ENCODE measurements at places on chromosomes 5 and 9. TPM values are rescaled to one million over a fixed set of nuclear protein-coding genes. Genes with fewer than 3 reads are reported as not detected.

GRCh38 chr5:161803-162110, 29.5 kb upstream of the LRRC14B start:
- DNase-seq = no peak

ABLIM3 gene
- 0.08 TPM for total RNA-seq

DNA sequence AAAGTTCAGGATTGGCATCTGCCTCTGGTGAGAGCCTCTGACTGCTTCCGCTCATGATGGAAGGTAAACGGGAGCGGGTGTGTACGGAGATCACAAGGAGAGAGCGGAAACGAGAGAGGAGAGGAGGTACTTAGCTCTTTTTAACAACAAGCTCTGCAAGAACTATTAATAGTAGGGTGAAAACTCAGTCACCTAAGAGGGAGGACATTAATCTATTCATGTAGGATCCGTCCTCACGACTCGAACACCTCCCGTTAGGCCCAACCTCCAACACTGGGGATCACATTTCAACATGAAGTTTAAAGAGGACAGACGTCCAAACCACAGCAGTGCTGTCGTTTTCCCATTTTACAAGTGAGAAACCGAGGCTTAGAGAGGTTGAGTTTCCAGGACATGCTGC, 173.7 kb downstream of the SLC28A3 start:
- DNase-seq = no peak

GRCh38 chr5:175816348-175816747, 55.0 kb upstream of the CPLX2 start:
- no peak for DNase-seq

GRCh38 chr9:83032065-83032625, 30.8 kb downstream of the RASEF start:
- DNase-seq = no peak

- DNase-seq = no peak
Observed at GRCh38 chr5:56110646-56111403, 116.1 kb upstream of the IL6ST start.

GRCh38 chr5:115475788-115476187, 68.8 kb downstream of the FEM1C start:
- DNase-seq = no peak
